ENCODE measurements at places on chromosomes 2 and 18.

GRCh38 chr2:45182667-45183295, 173.5 kb upstream of the SIX2 start:
- DNase-seq, result no peak

GRCh38 chr2:27551514-27551913, 31.3 kb upstream of the ZNF512 start:
- DNase-seq, result no peak

GRCh38 chr2:159904127-159904958, 106.3 kb upstream of the CD302 start:
- peak; percentile 94 for DNase-seq

DNA sequence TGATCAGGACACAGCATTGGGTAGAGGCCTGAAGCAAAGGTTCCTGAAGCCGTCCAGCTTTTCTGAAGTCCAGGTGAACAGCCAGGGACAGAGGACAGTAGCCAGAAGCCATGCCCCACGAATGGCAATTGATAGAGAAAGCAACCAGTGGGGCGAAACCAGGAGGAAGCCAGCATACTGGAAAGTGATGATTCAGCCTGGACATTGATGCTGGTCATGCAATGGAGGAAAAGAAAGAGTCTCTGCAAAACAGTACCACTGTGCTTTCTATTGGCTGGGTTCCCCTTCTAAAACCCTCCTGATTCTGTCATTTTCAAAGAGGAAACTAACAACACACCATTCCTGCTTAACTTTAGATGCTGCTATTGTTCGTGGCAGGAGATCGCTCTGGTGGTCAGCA, 221.4 kb upstream of the EPAS1 start:
- no peak for DNase-seq

- DNase-seq, result no peak
Observed at GRCh38 chr2:78521938-78522337, 503.6 kb upstream of the REG3G start.

- no peak for DNase-seq
Observed at GRCh38 chr2:45700407-45701013, 49.0 kb downstream of the PRKCE start.

GRCh38 chr18:6219116-6219717, 195.5 kb downstream of the L3MBTL4 start:
- peak; percentile 90 for DNase-seq

DNA sequence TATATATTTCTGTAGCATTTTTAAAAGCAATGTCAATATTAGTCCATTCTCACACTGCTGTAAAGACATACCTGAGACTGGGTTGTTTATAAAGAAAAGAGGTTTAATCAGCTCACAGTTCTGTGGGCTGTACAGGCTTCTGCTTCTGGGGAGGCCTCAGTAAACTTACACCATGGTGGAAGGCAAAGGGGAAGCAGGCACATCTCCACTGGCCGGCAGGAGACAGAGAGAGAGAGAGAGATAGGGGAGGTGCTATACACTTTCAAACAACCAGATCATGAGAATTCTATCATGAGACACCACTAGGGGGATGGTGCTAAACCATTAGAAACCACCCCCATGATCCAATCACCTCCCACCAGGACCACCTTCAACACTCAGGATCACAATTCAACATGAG, 43.1 kb downstream of the CHMP3 start:
- DNase-seq, result no peak

DNA sequence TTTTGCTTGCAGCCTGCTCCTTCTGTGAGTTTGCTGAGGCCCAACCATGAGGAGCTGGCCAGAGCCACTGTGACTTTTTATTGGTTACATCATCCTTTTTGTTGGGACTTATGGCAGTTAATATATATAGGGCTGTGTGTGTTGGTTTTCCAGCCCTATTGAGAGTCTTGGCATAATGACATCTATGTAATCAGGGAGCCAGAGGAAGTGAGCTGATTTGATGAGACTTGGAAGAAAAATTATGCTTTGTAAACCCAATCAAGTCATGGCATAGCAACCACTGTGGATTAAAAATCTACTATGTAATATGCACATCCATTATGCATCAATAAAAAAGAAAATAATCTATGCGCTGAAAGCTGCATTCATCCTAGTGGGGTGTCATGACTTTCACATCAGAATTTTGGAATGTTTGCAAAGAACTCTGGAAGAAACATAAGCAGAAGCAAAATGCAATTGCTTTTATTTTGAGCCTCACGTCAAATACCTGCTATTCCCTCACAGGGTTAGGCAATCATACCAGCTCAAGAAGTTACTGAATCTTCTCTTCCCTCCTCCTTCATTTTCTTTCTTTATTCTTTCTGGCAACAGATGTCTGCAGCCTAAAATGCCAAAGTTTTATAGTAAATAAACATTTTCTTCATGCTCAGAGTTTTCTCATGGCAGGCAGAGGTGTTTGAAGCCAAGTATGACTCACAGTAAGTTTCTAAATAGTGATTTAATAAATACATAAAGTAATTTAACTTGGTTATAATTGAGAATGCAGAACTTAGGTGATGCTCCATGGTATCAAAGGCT, 308.5 kb downstream of the KCNS3 start:
- no peak for DNase-seq

DNA sequence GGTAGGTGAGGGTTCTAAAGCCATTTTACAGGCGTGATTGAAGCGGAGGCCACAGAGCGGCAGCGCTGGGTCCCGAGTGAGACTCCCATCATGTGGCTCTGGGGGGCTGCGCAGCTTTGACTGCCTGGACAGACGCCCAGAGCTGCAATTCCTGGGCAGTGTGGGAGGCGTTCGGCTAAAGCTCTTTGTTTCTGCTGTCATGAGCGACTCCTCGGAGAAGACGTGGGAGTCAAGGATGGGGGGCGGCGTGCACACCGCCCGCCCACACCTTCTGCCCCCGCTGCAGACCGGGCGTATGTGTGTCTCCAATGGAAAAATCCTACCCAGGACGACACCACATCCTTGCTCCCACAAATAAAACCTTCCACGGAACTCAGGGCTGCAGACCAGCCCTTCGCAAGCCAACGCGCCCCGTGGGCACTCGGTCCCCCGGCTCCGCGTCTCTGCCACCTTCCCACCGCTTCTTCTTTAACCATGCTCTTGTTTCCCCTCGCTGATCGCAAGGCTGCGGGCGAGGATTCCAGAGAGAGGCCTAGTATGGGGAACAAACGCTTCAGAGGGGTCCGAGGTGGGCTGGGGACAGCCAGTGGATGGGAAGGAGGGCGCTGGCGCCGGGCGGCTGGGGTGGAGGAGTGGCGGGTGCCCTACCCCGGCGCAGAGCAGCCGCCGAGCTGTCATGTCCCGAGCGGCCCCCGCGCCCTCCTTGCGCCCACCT, 680 bp upstream of the LBH start:
- peak; percentile 78 for DNase-seq

DNA sequence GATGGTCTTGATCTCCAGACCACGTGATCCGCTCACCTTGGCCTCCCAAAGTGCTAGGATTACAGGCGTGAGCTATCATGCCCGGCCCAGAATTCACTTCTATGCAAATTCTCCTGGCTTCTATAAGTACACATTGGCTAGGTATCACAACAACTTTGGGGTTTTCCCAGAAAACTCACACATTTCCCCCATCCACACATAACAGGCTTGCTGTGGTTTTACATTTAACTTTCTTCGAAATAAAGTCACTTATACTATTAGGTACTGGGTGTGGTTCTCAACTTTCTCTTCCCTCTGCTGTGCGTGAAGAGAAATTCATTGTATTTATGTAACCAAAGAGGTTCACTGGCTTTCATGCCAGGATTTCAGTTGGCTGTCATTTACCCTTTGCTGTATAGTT, 439.4 kb upstream of the CWC22 start:
- DNase-seq, result no peak

DNA sequence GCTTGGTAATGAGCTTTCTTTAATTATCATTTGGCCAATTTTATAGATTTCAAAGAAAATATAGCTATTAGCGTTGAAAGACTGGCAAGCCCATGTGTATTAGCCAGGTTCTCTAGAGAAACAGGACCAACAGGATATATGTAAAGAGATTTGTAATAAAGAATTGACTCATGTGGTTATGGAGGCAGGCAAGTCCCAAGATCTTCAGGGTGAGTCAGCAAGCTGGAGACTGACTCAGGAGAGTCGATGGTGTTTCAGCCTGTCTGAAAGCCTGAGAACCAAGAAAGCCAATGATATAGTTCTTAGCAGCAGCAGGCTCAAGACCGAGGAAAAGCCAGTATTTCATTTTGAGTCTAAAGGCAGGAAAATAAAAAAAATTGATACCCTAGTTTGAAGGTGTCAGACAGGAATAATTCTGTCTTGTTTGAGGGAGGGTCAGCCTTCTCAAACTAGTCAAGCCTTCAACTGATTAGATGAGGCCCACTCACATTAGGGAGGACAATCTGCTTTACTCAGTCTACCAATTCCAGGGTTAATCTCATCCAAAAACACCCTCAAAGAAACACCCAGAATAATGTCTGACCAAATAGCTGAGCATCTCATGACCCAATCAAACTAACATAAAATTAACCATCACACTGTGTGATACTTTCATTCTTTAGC, 78.3 kb upstream of the CRIM1 start:
- DNase-seq, result no peak

- DNase-seq, result no peak
Observed at GRCh38 chr2:195563857-195564512, 93.0 kb upstream of the SLC39A10 start.
